ENCODE measurements at places on chromosomes 11 and 22.

- no peak for DNase-seq
Measured at GRCh38 chr22:46353483-46354105, 18.1 kb downstream of the TRMU start.

GRCh38 chr11:130102301-130103249 is 32.9 kb downstream of the APLP2 start:
- no peak for DNase-seq

DNA sequence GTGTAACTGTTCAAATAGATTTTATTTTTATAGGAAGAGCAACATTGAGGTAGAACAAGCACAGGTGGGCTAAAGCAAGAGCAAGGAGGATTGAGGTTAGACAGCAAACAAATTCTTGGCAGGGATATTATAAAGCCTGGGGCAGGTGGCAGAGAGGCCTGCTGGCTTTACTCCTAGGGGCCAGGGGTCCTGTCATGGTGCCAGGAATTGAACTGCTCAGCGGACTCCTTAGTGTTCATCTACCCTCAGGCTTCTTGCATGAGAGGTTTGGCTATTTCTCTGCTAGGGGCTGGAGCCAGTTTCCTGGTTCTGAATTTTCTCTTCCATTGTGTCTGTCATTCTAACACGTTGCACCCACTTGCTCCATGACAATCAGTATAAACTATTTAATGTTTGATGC is 217.2 kb upstream of the NCAM1 start:
- DNase-seq: no peak

GRCh38 chr11:106656646-106657045 is 361.6 kb downstream of the GUCY1A2 start:
- no peak for DNase-seq

DNA sequence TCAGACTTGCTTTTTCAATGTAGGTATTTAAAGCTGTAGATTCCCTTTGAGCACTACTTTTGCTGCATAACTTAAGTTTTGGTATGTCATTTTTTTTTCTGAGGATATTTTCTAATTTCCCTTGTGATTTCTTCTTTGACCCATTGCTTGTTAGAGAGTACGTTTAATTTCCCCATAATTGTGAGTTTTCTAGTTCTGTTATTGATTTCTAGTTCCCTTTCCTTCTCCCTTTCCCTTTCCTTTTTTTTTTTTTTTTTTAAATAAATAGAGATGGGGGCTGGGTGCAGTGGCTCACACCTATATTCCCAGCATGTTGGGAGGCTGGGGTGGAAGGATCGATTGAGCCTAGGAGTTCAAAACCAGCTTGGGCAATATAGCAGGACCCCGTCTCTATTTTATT is 30.8 kb downstream of the UBE2L3 start:
- no peak for DNase-seq

DNA sequence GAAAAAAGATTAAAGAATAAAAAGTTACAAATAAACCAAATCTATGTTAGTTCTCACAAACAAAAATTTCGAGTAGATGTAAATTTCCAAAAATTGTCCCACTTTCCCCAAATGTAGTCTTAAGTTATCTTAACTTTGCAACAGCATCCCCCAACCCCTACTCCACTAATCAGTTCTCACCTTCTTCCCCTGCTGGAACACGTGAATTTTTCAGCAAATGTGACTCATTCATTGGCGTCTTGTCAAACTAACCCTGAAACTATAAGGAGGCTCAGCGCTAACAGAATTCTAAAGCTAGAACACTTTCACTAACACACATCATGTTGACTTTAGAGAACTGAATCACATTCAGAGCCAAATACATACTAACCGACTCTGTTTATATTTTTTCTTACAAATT is 46.1 kb downstream of the PHF21A start:
- no peak for DNase-seq

- no peak for DNase-seq
Measured at GRCh38 chr22:22463855-22464540, 44.5 kb downstream of the ZNF280B start.

DNA sequence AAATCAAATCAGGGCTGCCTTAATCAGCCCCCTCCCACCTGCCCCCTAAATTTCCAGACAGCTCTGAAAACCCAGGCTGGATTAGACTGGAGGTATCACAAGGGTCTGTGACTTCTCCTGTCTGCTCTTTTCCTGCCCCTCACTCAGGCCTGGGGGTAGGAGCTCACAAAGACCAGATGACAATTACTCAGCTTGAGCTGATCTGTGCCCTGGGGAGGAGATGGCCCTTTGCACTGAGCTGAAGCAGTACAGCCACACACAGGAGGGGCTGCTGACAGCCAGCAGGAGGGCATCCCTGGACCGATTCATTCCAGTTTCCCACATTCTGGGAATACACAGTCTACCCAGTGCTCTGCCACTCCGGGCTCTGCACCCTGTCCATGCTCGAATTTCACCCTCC is 4.2 kb downstream of the ABCC8 start:
- no peak for DNase-seq

GRCh38 chr11:118161786-118162185 is 9.2 kb upstream of the SCN4B start:
- DNase-seq: no peak

GRCh38 chr11:56783448-56784041 is 35.0 kb upstream of the OR9G4 start:
- DNase-seq: no peak

DNA sequence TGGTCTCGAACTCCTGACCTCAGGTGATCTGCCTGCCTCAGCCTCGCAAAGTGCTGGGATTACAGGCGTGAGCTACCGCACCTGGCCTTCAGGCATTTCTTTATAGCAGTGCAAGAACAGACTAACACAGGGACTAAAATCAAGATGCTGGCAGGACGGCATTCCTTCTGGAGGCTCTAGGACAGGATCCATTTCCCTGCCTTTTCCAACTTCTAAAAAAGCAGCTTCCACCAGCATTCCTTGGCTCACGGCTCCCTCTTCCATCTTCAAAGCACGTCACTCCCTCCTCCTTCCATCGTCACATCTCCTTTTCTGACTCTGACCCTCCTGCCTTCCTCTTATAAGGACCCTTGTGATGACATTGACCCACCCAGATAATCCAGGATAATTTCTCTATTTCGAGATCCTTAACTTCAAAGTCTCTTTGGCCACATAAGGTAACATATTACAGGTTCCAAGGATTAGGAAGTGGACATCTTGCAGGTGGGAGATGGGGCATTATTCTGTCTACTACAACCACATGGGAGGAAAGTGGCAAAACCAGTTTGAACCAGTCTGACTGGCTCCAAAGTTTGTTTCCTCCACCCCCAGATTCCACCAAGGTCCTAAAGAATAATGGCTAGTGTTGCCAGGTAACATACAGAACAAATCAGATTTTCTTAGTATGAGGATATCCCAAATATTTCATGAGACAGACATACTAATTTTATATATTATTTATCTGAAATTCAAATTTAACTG is 172.5 kb downstream of the MN1 start:
- DNase-seq: no peak

DNA sequence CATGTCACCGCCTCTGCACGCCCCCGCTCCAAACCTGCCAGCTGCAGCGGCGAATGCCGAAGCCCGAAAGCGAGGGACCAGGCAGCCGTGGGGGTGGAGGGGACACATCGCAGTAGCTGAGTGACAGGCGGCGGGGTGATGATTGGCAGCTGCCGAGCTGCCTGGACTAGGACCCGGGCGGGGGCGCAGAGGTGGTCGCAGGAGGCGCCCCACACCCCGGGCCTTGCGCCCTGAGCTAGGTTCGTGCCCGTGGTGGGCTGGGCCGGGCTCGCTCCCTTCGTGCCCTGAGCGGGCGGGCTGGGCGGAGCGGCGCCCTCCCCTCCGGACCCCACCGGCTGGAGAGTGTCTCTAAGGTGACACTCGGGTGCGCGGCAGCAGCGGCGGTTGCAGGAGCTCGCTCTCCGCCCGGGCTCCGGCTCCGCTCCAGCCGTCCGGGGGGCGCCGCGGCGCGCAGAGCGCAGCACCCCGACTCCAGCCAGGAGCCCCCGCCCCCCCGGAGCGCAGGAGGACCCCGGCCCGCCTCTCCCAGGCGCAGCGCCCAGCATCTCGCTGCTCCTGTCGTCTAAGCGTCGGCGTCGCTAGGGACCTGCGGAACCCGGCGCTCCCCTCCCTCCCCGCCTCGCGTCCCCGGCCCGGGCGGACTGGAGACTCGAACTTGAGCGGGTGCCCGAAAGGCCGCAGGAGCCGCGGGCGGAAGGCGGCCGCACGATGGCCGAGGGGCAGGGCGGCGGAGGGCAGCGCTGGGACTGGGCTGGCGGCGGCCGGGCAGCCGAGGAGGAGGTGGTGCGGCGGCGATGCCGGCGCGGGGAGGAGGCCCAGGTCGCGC is 14.5 kb upstream of the DGKZ start:
- peak; percentile 42 for DNase-seq

- no peak for DNase-seq
Measured at GRCh38 chr22:22836635-22837034, 51.0 kb upstream of the IGLL5 start.

DNA sequence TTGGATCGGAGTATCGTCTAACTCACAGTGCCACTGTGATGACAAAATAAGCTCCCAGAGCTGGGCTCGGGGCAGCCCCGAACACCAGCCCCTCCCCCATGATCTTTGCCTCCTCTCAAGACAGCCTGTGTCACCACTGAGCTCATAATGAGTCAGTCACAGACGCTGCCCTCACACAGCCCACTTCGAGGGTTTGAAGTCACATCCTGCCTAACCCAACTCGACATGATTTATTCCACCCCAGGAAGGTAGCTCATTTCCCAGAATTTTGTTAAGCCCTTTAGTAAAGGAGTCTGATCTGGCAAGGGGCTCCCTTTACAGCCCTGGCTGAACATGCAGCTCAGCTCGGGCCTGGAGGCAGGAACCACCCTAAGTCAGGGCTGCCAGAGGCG is 22.8 kb downstream of the MYH9 start:
- no peak for DNase-seq

DNA sequence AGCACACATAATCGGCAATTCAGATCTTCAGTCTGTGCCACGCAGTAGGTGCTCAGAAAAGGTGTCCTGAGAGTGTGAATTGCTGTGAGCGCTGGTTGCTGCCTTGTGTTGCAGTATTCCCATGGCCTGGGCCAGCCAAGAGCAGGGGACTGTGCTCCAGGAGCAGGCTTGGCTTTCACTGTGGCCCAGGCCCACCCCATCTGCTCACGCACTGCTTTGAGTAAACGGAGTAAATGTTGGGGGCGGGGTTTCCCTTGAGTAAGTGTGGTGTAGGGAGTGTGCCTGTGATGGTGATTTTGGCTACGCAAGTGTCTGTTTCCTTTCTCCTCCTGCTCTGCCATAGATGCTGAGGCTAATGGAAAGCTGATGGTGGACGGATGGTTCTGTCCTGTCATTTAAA is 2.3 kb downstream of the CTTN start:
- no peak for DNase-seq

DNA sequence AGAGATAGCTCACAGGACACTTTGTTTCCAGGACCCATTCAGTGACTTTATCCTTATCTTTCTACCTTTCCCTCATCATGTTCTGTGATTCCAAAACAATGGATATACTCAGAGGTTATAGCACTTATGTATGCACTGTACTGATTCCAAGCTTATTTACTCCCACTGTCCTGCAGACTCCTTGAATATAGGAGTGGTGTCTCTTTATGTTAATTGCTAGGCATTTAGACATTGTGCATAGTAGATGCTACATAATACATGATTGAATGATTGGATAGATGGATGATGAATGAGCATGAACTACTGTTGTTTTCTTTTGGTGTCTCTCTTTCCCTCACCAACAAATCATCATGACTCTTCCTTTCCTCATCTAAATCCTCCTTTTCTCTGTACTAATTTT is 279.1 kb upstream of the RAG2 start:
- DNase-seq: no peak

GRCh38 chr11:74154620-74155281 is 16.1 kb downstream of the C2CD3 start:
- no peak for DNase-seq

DNA sequence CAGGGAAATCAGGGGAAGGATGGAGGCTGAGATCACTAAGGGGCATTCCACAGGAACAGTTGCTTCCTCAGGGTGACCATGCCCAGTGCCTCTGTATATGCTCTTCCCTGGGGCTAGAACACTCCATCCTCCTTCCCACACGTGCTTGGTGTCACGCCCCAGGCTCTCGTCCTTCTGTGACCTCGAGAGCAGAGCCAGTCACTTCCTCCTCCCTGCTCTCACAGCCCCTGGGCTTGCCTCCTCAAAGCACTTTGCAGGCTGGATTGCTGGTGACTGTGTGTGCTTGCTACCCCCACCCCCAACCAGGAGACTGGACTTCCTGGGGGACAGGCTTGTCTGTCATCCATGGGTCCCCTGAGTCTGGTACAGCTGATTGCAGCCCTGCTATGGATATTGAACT is 56.5 kb upstream of the AMPD3 start:
- no peak for DNase-seq

DNA sequence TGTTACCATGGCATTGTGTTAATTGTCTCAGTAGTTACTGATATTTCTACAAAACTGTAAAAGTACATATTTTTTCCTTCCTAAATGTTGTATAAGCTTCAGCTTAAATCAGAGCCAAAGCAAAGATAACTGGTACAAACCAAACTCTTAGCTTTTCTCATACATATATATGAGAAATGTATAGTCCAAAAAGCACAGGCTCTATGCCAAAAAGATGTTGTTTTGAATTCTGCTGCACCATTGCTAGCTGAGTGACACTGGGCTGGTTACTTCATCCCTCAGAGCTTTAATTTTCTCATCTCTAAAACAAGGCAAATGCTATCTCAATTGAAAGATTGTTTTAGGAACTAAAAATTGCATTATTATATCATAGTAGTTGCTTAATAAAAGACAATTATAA is 6.7 kb upstream of the GRIA4 start:
- DNase-seq: no peak

GRCh38 chr11:267491-267994 is 10.7 kb upstream of the NLRP6 start:
- DNase-seq: no peak

DNA sequence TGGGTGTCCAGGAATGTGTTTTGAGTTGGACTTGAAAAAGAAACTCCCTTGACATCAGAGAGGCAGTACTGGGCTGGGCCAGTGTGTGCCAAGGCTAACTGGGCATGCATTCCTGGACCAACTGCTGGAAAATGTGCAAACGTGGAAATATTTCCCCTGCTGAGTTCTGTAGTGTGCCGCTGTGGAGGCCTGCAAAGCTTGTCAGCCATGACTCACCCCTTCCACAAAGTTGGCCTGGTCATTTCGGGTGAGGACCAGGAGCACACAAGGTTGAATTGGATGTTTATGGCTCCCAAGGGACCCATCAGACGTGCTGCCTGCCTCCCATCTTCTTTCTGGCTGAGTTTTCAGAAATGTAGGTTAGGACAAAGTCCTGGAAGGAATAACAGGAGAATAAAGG is 513.1 kb downstream of the MIAT start:
- no peak for DNase-seq

GRCh38 chr11:494761-495536 is 12.1 kb downstream of the RNH1 start:
- peak; percentile 63 for DNase-seq

- no peak for DNase-seq
Measured at GRCh38 chr22:30001459-30001858, 78.8 kb upstream of the HORMAD2 start.

Data from hypothalamus (tissue), 51 donors.